ENCODE measurements at places on chromosomes 16 and 17. TPM values are rescaled to one million over a fixed set of nuclear protein-coding genes. Genes with fewer than 3 reads are reported as not detected.
A peak's percentile ranks its signal among the peaks of the same experiment; 100 is the strongest.

DNA sequence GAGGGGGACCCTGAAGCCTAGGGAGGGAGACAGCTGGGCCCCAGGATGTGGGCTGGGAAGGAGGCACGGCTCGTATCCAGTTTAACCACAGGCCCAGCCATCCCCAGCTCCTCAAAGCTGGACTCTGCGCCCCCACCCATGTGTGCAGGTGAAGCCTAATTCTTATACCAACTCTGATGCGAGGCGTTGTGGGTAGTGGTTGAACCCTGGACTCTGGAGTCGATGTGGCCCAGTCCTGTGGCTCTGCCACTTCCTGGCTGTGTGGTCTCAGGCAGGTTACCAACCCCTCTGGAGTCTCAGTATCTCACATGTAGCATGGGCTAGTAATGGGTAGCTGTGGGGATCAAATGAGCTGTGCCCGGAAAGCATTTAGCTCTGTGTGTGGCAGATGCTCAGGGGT lies 60.4 kb upstream of the TOB1 start:
- H3K27me3 ChIP-seq: no peaks in the 10 kb centered on the region
- no peaks in the 10 kb centered on the region for H3K36me3 ChIP-seq
- no peak for DNase-seq
- peaks cover 8% of the 10 kb centered on the region for H3K4me1 ChIP-seq
- no peak overlapping the region for H3K27ac ChIP-seq
- H3K4me3 ChIP-seq: no peak overlapping the region

Gene CASKIN2
- total RNA-seq: 16.9 TPM

DNA sequence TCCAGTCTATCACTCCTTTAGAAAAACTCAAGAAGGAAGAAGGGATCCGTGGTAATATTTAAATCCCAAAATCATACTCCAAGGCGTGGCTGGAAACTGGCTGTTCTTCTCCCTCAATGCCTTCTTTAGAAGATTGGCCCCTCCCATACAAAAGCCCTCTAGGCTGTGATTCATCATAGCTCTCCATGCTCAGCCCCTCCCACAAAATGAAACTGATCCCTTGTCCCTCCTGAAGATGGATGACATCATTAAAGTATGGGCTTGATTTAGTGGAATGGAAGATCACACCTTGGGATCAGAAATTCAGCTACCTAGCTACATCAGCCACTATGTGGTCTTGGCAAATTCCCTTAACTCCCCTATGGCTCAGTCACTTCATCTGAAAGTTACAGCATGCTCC lies 4.1 kb downstream of the GRIN2A start:
- H3K4me3 ChIP-seq: no peak overlapping the region
- H3K4me1 ChIP-seq: peaks cover 9% of the 10 kb centered on the region
- no peak for DNase-seq
- H3K27ac ChIP-seq: no peak overlapping the region

DNA sequence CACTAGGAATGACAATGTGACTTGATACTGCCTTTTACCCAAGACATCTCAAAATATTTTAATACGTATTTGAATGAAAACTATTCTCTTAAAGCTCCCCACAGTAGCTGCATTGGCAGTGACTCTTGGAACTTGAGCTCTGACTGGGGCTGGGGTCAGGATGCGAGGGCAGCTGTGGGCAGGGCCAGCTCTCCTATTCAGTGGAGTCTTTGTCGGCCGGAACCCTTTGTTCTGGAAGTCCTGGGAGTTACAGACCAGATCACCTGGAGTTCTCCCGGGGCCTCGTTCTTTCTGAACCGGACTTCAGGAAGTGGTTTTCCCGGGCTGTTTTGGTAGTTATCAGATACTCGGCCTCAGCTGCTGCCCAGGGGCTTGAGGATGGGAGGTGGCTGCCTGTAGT lies 84.9 kb downstream of the NPIPB11 start:
- peaks cover 11% of the 10 kb centered on the region for H3K4me1 ChIP-seq
- no peaks in the 10 kb centered on the region for H3K36me3 ChIP-seq
- H3K27ac ChIP-seq: no peak overlapping the region
- H3K4me3 ChIP-seq: no peak overlapping the region
- DNase-seq: no peak

Gene SLC12A3
- 0.18 TPM for total RNA-seq

DNA sequence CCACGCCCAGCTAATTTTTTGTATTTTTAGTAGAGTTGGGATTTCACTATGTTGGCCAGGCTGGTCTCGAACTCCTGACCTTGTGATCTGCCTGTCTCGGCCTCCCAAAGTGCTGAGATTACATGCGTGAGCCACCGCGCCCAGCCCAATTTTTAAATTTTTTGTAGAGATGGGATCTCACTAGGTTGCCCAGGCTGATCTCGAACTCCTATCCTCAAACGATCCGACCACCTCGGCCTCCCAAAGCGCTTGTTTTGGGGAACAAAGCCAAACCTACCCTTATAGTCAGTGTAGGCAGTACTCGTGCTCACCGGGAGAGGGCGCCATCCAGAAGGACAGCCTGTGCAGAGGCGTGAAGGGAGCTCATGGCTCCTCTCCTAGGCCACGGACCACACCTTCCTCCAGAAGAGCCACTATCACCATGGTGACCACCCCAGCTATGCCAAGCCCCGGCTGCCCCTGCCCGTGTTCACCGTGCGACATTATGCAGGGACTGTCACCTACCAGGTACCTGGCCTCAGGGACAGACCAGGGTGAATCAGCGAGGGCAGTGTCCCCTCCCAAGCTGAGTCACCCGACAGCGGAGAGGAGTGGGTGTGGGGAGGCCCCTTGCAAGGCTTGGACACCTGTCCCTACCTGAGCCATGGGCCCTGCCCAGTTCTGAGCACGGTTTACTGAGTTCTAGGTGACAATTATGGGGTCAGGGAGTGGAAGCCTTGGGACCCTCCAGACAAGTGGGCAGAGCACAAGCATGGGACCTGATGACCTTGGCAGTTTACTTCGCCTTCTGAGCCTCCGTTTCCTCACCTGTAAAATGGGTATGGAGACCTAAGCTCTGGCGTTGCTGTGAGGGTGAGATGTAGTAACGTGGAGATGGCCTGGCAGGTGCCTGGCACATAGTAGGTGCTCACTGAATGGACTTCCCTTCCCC lies 13.7 kb downstream of the MYO15B start:
- H3K36me3 ChIP-seq: no peaks in the 10 kb centered on the region
- H3K27ac ChIP-seq: no peak overlapping the region
- no peaks in the 10 kb centered on the region for H3K4me1 ChIP-seq
- no peak overlapping the region for H3K4me3 ChIP-seq

DNA sequence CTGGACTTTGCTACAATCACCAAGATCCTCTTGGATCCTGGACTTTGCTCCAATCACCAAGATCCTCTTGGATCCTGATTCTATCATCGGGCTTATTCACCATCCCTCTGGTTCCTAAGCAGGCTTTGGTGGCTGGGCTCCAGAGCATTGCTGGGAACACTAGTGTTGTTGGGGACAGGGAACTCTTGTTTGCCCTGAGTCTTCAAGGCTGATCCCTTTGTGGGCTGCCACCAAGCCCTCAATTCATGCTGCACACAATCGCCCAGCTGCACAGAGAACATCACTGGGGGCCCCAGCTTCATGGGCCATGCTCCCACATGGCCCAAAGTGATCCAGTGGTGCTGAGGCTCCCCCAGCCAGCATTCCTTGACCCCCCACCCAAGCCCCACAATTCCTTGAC lies 88.3 kb downstream of the TMEM132E start:
- no peaks in the 10 kb centered on the region for H3K27me3 ChIP-seq
- no peak overlapping the region for H3K27ac ChIP-seq
- no peak overlapping the region for H3K4me3 ChIP-seq
- H3K36me3 ChIP-seq: no peaks in the 10 kb centered on the region
- no peak for DNase-seq
- H3K4me1 ChIP-seq: no peaks in the 10 kb centered on the region

DNA sequence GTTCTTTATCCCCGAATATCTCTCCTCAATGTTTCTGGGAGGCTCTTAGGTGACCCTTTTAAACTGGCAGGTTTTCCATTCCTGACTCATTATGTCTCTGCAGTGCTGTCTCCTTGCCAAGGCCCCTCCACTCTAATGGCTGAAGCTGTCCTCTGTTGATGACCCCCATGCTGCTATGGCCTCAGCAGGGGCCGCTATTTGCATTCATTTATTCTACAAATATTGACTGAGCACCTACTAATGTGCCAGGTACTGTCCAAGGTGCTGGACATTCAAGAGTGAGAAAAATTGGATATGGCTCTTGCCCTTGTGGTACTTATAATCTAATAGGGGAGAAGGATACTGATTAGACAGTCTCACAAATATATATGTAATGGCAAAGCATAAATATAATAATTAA lies 55.4 kb downstream of the GP2 start:
- H3K27me3 ChIP-seq: no peaks in the 10 kb centered on the region
- no peaks in the 10 kb centered on the region for H3K4me1 ChIP-seq
- no peak overlapping the region for H3K27ac ChIP-seq
- H3K36me3 ChIP-seq: no peaks in the 10 kb centered on the region
- no peak for DNase-seq

DNA sequence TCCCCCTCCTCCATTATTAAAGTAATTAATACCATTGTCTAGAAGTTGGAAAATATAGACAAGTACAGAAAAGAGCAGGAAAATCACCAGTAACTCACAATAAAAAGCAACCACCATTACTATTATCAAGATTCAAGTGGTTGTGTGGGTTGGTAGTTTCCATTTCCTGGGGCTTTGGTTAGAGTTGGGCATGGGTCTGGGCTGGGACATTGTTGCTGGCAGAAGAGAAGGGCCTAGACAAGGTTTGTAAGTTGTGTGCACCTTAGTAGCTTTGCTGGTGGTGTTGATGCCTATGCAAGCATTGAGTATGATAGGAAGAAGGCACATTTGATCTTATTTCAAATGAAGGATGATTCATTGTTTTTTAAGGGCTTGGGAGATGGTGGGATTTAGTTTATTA lies 25.4 kb upstream of the NFATC3 start:
- no peak overlapping the region for H3K4me3 ChIP-seq
- H3K4me1 ChIP-seq: peaks cover 10% of the 10 kb centered on the region
- H3K27ac ChIP-seq: no peak overlapping the region

DNA sequence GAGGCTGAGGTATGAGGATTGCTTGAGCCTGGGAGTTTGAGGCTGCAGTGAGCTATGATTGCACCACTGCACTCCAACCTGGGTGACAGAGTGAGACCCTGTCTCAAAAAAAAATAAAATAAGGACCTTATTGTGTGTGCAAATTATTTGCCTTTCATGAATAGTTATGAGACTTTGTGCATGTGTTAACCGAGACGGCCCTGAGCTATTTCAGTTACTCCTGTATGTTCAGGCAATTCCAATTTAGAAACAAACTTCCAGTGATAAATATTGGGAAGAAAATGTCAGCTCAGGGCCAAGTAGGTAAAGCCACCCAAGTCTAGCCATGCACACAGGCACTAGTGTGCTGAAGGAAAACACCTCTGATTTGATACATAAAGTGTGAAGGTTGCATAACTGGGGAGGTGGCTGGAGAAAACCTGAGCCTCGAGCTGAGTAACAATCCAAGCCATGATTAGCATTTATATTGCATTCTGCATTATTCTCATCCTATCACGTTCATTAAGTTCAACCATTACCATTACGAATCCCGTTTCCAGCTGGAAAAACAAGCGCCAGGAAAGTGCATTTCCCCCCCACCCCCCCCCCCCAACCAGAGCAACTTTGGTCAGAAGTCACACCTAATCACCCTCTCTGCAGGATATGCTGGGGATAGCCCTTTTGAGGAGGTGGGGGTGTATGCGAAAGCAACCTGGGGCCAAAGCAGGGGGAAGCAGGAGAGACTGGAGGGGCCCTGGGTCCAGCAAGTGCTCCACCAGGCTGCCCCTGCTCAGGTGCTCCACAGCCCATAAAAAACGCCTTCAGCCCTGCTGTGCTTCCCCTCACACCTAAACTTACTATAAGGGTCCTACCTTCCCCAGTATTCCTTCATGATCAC lies 18.6 kb upstream of the ENDOV start:
- no peaks in the 10 kb centered on the region for H3K27me3 ChIP-seq
- no peaks in the 10 kb centered on the region for H3K4me1 ChIP-seq
- peaks cover 2% of the 10 kb centered on the region for H3K36me3 ChIP-seq
- H3K4me3 ChIP-seq: no peak overlapping the region
- no peak for DNase-seq

Gene KRTAP4-6
- total RNA-seq: not detected

- no peak for DNase-seq
- no peaks in the 10 kb centered on the region for H3K27me3 ChIP-seq
- no peak overlapping the region for H3K4me3 ChIP-seq
- H3K27ac ChIP-seq: no peak overlapping the region
Observed at GRCh38 chr16:1819611-1820010, 7.0 kb downstream of the HAGH start.

Gene ASPA
- not detected for total RNA-seq

DNA sequence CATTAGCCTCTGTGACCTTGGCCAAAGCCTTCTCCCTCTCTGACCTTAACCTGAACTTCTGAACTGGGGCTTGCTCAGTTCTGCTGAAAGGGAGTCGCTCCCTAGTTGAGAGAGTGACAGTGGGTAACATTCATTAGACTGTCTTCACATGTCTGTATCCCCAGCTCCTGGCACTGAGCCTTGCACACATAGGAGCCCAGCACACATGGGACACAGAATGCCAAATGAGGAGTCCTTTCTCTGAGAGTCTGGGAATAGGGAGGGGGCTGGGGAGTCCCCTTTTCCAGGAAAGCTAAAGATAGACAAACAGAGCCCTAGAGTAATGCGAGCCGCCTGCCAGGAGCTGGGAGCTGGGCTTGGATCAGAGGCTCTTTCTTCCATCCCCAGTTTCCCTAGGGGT lies 2.5 kb downstream of the TAC4 start:
- DNase-seq: no peak
- no peaks in the 10 kb centered on the region for H3K4me1 ChIP-seq
- H3K4me3 ChIP-seq: no peak overlapping the region
- no peak overlapping the region for H3K27ac ChIP-seq

Gene RHBDF1
- total RNA-seq: 55.5 TPM

GRCh38 chr17:56011406-56012131 lies 141.7 kb upstream of the ANKFN1 start:
- no peak overlapping the region for H3K4me3 ChIP-seq
- H3K36me3 ChIP-seq: no peaks in the 10 kb centered on the region
- no peaks in the 10 kb centered on the region for H3K27me3 ChIP-seq
- DNase-seq: no peak
- H3K4me1 ChIP-seq: no peaks in the 10 kb centered on the region

- peak; percentile 81 for DNase-seq
- H3K4me1 ChIP-seq: peaks cover 32% of the 10 kb centered on the region
- no peak overlapping the region for H3K4me3 ChIP-seq
- H3K36me3 ChIP-seq: no peaks in the 10 kb centered on the region
- H3K27ac ChIP-seq: no peak overlapping the region
Observed at GRCh38 chr17:77279448-77280303, 138.9 kb downstream of the SEC14L1 start.

Gene FBXW10
- total RNA-seq: not detected

Gene RAB11FIP4
- total RNA-seq: 4.4 TPM

Gene IL4R
- 17.6 TPM for total RNA-seq

GRCh38 chr17:21283482-21284318 lies 811 bp upstream of the MAP2K3 start:
- H3K27ac ChIP-seq: peak overlapping the region; percentile 82
- H3K36me3 ChIP-seq: no peaks in the 10 kb centered on the region
- peak overlapping the region; percentile 92 for H3K4me3 ChIP-seq
- peak; percentile 45 for DNase-seq

Gene CMTM3
- total RNA-seq: 62.4 TPM
